ENCODE measurements at places on chromosomes 11 and 22.

DNA sequence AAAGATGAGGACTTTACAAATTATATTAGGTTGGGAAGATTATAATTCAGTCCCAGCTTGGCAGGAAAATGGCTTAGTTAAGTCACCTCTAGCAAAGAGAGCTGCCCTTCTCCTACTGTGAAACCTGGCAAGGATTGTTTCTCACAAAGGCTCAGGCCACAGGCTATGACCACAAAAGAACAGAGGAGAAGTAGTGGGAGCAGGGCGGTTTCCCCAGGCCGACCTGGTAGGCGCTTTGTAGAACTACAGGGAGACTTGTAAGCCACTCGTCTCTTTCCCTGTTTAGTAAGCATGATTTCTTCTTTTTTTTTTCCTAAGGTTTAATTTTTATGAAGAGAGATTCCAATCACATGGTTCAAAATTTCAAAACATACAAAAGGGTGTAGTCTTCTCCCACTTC lies 4.6 kb downstream of the SNAP29 start:
- DNase-seq, result no peak

- DNase-seq, result no peak
Measured at GRCh38 chr11:3896644-3897043, 41.2 kb downstream of the STIM1 start.

GRCh38 chr11:111303461-111303860 lies 5.1 kb downstream of the POU2AF3 start:
- DNase-seq, result no peak

DNA sequence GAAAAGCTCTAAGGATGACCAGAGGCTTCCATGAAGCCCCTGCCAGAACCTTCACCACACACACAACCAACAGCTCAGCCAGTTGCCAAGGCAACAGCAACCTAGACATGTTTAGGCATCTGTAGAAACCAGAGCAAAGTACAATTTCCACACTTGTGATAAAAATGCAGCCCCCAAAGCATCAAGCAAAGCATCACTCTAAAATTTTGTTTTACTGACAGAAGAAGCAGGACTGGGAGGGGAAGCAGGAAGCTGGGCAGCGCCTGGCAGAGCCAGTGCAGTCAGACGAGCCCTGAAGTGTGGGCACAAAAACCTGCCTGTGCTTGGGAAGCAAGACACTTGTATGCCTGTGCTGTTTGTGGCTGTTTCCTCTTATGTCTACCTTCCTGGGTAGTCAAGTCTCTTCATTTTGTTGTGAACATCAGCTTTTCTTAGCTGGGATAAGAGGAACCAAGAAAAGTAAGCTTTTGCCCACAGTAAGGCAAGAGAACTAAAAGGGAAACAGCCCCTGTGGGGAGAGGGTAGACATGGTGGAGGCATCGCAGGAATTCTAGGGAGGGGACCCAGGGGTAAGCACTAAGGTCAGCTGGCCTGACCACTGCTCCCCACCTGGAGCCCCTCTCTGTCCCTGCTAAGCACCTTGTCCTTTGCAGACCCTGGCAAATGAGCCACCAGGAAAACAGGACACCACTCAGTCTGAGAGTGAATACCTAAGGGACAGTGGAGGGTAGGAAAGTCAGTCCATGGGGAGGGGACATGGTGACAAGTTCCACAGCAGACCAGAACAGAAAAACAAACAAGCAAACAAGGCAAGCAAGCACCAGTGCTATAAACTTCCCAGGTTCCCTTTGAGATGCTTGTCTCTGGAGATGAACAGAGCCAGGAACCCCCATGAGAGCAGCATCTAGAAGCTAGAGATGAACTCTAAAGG lies 13.4 kb downstream of the PACSIN2 start:
- DNase-seq, result no peak

Measured in skeletal muscle cell (primary cell).